ENCODE measurements at places on chromosomes 3 and 15. TPM values are rescaled to one million over a fixed set of nuclear protein-coding genes. Genes with fewer than 3 reads are reported as not detected.

The DNAJA4 gene
- 152 TPM for total RNA-seq

DNA sequence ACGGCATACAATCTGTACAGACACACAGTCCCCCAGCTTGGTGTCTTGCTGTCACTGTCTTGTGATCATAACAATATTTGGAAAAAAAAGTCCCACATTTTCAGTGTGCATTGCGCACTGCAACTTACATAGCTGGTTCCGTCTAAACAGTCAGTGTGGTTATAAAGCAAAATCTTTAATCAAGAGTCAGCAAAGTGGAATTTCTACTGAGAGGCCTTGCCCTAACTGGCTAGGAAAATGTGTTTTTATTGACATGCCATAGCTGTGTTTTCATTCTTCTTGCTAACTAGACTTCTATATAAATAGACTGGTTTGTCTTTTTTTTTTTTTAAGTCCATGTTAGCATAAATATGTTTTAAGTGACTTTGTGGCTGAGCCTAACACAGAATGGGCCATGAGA, 174.8 kb downstream of the POLR2M start:
- no peaks in the 10 kb centered on the region for H3K36me3 ChIP-seq
- H3K27ac ChIP-seq = no peak overlapping the region
- H3K4me1 ChIP-seq = no peaks in the 10 kb centered on the region
- DNase-seq = no peak

DNA sequence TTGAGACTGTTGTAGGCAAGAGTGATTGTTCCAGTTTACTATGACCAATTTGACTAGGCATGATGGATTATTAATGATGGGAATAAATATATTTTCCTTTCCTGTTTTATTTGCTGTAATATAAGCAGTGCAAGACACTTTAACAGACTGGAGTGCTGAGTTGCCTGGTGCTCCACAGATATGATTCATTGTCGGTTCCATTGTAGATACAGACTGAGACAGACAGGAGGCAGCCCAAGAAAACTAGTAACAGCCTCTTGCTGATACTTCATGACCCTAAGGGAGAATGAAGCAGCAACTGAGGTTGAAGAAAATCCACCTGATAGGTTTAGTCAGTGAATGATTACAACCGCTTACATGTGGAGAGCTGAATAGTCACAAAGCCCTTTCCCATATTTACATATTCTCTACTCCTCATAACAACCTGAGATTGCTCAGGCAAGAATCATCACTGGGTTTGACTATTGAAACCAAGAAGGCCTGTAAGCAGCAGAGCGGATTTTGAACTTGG, 235.1 kb upstream of the TPRG1 start:
- H3K4me3 ChIP-seq = no peak overlapping the region
- no peaks in the 10 kb centered on the region for H3K27me3 ChIP-seq
- DNase-seq = no peak
- peaks cover 10% of the 10 kb centered on the region for H3K4me1 ChIP-seq
- H3K36me3 ChIP-seq = no peaks in the 10 kb centered on the region

GRCh38 chr3:188683032-188683521, 488.7 kb upstream of the TPRG1 start:
- H3K4me3 ChIP-seq = no peak overlapping the region
- H3K27ac ChIP-seq = peak overlapping the region; percentile 47
- peaks cover 73% of the 10 kb centered on the region for H3K4me1 ChIP-seq
- no peaks in the 10 kb centered on the region for H3K27me3 ChIP-seq
- no peaks in the 10 kb centered on the region for H3K36me3 ChIP-seq

DNA sequence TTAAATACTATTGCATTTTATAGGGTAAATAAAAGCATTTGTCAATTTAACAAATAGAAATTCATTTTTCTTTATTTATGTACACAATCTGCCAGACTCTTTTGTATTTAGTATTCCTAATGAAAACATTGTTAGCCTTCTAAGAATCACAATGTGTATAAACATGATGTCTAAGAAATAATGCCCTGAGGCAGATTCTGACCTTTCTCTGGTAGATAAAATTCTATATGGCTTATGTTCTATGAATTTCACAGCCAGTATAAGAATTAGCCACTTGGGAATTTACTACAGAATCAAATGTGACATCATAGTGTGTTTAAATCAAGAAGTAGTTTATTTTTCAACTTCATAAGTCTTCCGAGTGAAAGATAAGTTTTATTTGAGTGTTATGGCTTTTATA, 457.4 kb downstream of the ZIC1 start:
- no peaks in the 10 kb centered on the region for H3K4me1 ChIP-seq
- H3K36me3 ChIP-seq = no peaks in the 10 kb centered on the region
- no peak for DNase-seq
- no peaks in the 10 kb centered on the region for H3K27me3 ChIP-seq
- no peak overlapping the region for H3K4me3 ChIP-seq
- no peak overlapping the region for H3K27ac ChIP-seq

The TMEM42 gene
- 8.7 TPM for total RNA-seq

The MOBP gene
- 0.17 TPM for total RNA-seq

The SLC25A26 gene
- total RNA-seq = 20.0 TPM

DNA sequence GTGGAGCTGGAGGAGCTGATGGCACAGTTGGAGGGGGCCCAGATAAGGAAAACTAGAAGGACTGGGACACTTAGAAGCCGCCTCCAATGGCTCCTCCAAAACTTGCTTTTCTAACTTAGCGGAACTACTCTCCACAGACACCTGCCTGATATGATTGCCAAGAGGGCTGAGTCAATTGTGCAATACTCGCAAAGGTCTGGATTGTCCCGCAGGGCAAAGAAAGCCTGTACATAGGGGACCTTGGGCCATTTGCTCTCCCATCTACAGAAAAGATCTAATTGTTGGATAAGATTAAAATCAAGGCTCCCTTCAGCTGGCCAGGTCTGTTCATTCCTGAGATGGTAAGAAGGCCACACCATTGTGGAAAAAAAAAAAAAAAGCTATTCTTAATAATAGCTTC, 69.7 kb upstream of the ATP11B start:
- H3K4me1 ChIP-seq = no peaks in the 10 kb centered on the region
- H3K4me3 ChIP-seq = no peak overlapping the region
- no peak for DNase-seq
- no peaks in the 10 kb centered on the region for H3K36me3 ChIP-seq

The EFCAB12 gene
- total RNA-seq = 0.09 TPM

The SCG5 gene
- total RNA-seq = not detected

GRCh38 chr15:48132874-48133273, 12.1 kb downstream of the SLC24A5 start:
- H3K4me3 ChIP-seq = no peak overlapping the region
- H3K36me3 ChIP-seq = no peaks in the 10 kb centered on the region
- H3K27me3 ChIP-seq = no peaks in the 10 kb centered on the region

- H3K36me3 ChIP-seq = no peaks in the 10 kb centered on the region
- no peaks in the 10 kb centered on the region for H3K27me3 ChIP-seq
- no peaks in the 10 kb centered on the region for H3K4me1 ChIP-seq
- no peak for DNase-seq
- no peak overlapping the region for H3K4me3 ChIP-seq
Measured at GRCh38 chr3:175605851-175606250, 746.7 kb downstream of the NAALADL2 start.

- no peak for DNase-seq
- H3K4me3 ChIP-seq = no peak overlapping the region
- no peak overlapping the region for H3K27ac ChIP-seq
- no peaks in the 10 kb centered on the region for H3K36me3 ChIP-seq
Measured at GRCh38 chr15:92366381-92366780, 27.3 kb upstream of the ST8SIA2 start.

- DNase-seq = no peak
- no peaks in the 10 kb centered on the region for H3K27me3 ChIP-seq
- H3K4me1 ChIP-seq = no peaks in the 10 kb centered on the region
Measured at GRCh38 chr3:193194371-193194770, 46.7 kb upstream of the PLAAT1 start.

The FYCO1 gene
- total RNA-seq = 75.3 TPM

The PLAAT1 gene
- 11.4 TPM for total RNA-seq

The IL5RA gene
- total RNA-seq = not detected

GRCh38 chr3:173531602-173532001, 134.1 kb downstream of the NLGN1 start:
- no peak for DNase-seq
- no peaks in the 10 kb centered on the region for H3K36me3 ChIP-seq
- no peak overlapping the region for H3K27ac ChIP-seq
- no peaks in the 10 kb centered on the region for H3K27me3 ChIP-seq
- no peaks in the 10 kb centered on the region for H3K4me1 ChIP-seq
- H3K4me3 ChIP-seq = no peak overlapping the region

DNA sequence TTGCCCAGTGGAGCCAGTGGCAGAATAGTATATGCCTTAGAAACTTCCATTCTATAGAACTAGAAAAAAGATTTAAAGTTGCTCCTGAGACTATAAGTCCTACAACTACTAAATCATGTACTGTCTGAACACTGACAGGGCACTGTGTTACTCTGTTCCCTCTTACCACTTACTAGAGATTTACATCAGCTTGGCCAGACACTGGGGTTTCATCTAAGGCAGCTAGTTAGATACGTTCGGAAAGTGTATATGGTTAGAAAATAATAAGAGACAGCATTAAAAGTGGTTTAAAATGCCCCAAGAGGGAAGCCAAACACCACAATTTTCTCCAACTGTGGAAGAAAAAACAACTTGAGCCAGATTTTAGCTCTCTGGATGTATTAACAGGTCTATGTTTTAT, 97.1 kb downstream of the FBN1 start:
- peaks cover 20% of the 10 kb centered on the region for H3K4me1 ChIP-seq
- H3K27me3 ChIP-seq = no peaks in the 10 kb centered on the region
- H3K27ac ChIP-seq = no peak overlapping the region
- H3K36me3 ChIP-seq = no peaks in the 10 kb centered on the region
- no peak for DNase-seq
- no peak overlapping the region for H3K4me3 ChIP-seq

The GOLGA8R gene
- 1.6 TPM for total RNA-seq

The TM6SF1 gene
- 3.4 TPM for total RNA-seq

- H3K27me3 ChIP-seq = no peaks in the 10 kb centered on the region
- no peak overlapping the region for H3K27ac ChIP-seq
- H3K4me3 ChIP-seq = no peak overlapping the region
- H3K36me3 ChIP-seq = no peaks in the 10 kb centered on the region
Measured at GRCh38 chr3:14097616-14098391, 26.9 kb downstream of the CHCHD4 start.

DNA sequence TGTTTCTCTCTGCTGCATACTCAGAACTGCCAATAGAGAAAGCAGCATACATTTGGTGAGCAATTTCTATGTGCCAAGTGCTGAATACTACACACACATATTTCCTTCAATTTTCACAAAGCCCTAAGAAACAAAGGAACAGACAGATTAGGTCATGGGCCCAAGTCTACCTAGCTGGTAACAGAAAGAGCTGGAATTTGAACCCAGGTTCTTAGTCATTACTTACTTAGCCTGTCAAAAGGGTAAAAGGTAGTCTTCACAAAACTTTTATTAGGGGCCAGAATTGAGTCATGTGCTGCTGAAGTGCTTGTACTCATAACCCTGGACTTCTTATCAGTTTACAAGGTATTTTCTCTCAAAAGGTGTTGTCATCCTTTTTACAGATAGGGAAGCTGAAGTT, 10.4 kb upstream of the ABHD17C start:
- no peaks in the 10 kb centered on the region for H3K36me3 ChIP-seq
- no peaks in the 10 kb centered on the region for H3K27me3 ChIP-seq
- no peak overlapping the region for H3K27ac ChIP-seq
- no peak overlapping the region for H3K4me3 ChIP-seq
- H3K4me1 ChIP-seq = no peaks in the 10 kb centered on the region
- DNase-seq = no peak

Data from heart left ventricle (tissue), 16 donors.